ENCODE measurements at places on chromosomes 4 and X.

DNA sequence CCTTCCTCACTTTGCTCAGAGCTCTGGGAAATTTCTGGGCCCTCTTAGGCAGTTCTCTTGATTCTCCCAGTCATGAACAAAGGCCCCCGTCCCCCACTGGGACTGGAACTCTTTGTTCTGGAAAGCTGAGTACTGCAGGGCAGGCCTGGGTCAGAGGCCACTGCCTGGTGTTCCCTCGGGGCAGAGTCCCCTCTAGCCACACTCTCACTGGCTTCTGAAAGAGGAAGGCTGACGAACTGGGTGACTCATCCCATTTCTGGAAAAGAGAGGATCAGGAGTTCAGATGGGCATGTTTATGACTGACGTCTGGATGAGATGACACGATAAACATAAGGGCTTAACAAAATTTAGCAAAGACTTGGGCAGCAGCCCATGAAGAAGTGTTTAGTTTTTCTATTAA, 47.7 kb downstream of the DDX3X start:
- DNase-seq: no peak

DNA sequence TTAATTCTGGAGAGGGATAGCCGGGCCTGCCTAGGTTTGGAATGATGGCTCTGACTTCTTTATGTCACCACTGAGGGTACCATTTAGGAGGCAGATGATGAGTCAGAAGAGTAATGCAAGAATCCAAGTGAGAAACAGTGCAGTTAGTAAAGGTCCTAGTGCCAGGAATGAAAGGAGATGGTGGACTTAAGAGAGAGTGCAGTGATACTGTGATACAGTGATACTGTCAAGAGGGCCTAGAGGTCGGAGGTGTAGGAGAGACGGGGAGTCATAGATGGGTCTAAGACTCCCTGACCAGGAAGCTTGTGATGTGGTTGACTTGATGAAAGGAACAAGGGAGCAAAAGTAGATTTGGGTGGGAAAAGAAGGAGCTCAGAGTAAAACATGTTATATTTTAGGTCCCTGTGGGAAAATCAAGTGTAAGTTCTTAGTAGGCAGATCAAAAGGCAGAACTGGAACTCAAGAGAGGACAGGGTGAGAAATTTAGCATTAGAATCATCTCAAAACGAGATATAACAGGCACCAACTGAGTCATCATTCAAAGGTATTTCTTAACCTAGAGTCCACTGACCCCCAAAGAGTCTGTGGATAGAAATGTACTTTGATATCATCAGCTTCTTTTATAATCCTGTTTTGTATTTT, 85.0 kb downstream of the NFKB1 start:
- DNase-seq: no peak

DNA sequence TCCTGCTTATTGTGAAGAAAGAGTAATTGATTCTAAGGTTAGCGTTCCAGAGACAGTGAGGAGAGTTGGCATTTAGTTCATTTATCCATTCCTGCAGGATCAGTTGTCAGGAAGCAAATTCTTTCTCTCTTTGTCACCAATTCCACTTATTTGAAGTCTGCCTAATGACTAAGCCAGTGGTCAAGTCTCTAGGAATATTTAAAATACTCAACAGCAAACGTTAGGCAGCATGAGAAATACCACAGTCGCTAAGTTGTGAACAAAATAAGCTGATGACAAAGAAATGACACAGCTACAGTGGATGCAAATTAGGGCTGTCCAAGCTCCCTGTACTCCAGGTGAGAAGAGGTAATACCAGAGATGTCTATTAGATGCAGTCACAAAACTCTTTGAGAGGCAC, 6.6 kb upstream of the MAGEB17 start:
- no peak for DNase-seq

GRCh38 chrX:2462074-2462473, 38.7 kb downstream of the DHRSX start:
- no peak for DNase-seq

GRCh38 chr4:141375855-141376254, 155.2 kb downstream of the ZNF330 start:
- no peak for DNase-seq

DNA sequence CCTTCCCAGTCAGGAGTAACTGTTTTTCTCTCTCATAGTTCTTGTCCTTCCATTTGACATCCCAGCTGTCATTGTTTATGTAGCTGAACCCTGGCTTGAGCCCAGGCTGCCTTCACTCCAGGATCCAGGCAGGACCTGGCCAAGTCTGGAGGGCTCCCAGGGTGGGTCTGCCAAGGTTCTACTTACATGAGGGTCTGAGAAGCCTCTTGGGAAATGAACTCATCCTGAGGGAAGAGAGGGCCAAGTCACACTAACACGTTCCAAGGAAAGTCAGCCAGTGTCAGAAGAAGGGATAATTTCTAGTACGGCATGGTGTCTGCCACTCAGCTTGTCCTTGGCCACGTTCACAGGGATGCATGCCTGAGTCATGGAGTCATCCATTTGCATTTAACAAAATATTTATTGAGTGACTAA, 54.8 kb upstream of the SRD5A3 start:
- DNase-seq: no peak

DNA sequence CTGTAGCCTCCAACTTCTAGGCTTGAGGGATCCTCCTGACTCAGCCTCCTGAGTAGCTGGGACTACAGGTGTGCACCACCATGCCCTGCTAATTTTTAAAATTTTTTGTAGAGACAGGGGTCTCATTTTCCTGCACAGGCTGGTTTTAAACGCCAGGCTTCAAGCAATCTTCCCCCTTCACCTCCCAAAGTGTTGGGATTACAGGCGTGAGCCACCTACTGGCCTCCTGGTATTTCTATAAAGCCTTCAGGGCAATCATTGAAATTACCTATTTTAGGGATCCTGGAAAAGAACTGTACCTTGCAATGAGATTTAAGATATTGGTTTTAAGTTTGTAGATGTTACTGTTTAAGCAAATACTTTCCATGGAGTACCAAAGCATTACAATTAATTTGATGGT, 13.5 kb upstream of the PLS3 start:
- no peak for DNase-seq

DNA sequence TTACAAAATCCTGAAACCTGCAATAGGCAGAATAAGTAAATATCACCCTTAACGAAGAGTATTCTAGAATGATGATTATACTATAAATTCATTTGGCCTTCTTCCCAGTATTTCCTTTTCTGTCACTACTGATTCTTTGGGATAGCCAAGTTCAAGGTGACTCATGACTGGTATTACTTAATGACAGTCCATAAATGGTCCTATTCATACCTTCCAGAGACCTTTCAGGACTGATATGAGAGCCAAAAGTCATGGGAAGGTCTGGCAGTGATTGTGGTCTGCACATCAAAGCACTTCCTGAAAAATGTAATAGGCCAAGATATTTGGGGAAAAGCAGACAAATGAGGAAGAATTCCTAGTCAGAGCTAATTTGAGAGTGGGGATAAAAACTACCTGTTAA, 239.6 kb upstream of the FAM47A start:
- DNase-seq: no peak

DNA sequence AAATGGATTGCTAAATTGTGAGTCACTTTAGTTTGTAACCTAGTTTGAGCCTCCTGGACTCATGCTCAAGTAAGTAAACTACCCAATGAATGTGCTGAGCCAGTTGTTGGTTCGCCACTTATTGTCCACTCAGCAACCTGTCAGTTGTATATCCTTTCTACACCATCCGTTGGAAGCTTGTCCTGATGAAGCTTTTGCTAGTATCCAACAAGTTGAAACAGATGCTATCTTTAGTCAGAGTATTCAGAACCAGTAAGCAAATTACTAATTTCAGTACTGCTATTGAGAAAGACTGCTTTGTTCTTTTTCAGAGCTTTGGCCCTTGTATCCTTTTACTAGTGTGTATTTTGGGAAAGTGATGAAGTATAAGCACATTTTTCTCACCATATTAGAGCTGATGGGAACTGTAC, 4.3 kb upstream of the NAA15 start:
- DNase-seq: no peak

- no peak for DNase-seq
Observed at GRCh38 chr4:101155945-101156344, 191.4 kb downstream of the PPP3CA start.

DNA sequence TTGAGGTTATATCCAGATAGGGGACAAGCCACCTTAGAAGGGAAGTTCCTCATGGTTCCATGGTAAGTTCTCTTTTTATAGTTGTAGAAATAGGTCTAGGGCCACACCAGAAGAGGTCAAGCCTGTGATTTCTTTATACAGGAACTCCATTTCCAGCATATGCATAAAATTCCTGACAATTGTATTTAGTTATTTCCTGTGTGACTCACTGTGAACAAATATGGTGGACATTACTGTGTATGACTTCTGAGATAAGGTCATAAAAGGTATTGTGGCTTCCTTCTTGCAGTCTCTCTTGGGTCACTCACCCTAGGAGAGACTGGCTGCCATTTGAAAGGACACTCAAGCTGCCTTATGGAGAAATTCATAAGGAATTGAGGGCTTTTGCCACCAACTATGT, 2.2 kb upstream of the C4orf36 start:
- no peak for DNase-seq

DNA sequence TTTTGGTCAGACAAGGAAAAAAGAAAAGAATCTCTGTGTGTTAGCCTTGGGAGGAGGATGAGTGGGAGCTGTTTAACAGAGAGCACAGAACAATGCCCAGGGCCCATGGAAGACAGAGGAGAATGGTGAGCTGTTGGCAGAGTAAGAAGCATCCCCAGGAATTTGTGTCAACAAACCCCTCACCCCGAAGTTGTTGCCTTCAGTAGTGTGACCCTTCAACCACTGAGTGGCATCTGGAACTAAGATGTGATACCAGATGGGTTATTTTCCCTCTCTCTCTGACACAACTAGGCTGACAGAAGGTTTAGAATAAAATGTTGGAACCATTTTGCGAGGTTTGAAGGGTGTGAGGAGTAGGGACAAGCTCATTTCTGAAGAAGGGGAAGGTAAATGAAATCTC, 25.1 kb downstream of the IGSF1 start:
- DNase-seq: no peak

DNA sequence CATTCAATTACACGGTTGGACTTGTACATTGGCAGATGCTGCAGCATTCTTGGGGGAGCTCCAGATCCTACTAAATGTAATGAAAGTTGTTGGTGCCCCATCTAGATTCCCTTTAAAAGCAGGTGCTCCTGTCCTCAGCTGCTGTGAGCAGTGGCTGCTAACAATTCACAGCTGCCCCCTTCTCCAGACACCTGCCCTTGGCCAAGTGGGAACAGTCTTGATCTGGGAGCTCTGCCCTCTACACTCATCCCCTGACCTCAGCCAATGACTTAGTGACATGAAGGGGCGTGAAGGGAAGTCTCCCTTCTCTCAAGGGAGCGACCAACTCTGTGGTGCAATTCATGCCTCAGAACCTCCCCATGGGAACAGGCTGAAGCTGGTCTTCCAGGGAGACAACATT, 125.7 kb downstream of the EIF4E start:
- no peak for DNase-seq

DNA sequence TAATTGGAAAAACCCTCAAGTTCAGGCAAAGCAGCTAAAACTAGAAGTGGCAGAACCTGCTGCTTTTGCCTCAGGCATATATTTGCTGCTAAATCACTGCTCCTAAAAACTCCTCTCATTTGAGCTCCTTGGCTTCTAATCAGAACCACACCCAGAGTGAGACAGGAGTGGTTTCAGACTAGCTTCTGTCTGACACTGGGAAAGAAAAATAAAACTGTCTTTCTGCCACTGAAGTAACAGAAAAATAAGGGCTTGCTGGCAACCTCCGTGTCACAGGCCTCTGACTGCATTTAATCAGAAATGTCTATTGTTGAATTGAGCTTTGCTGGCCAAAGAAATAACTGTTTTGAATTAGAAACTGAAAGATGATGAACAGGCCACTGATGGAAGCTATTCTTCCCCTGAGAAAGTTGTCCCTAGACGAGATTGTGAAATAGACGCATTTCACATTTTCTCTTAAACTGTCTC, 52.1 kb upstream of the RAP2C start:
- no peak for DNase-seq

DNA sequence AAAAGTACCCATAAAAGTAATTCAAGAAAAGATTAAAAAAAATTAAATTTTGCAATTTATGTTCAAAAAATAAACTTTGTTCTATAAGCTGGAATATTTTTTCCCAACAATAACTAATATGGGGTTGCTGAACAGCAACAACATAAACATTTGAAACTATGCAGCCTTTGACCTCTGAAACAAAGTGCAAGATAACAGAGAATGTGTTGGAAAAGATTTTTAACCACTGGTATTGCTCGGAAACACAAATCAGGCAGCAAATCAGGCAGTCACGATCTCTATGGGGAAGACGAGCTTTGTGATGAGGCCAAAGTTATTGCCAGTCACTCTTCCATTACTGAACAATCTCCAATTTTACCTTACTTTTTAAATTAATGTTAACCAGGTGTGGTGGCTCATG, 332.1 kb downstream of the PABPC4L start:
- DNase-seq: no peak

DNA sequence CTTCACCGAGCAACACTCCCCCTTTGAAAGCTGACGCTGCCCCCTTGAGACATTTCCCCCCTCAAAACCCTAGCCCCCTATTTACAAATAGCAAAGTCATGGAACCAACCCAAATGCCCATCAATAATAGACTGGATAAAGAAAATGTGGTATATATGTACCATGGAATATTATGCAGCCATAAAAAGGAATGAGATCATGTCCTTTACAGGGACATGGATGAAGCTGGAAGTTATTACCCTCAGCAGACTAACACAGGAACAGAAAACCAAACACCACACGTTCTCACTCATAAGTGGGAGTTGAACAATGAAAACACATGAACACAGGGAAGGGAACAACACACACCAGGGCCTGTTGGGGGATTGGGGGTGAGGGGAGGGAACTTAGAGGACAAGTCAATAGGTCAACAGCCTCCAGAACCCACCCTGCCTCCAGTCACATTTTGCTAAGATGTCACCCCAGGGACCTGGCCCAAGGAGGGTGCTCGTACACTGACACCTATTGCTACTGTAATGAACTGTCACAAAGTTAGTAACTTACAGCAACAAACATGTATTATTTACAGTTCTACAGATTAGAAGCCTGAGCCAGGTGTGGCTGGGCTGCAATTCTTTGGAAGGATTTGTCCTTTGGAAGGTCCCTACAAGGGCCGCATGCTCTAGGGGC, 20.6 kb downstream of the SCD5 start:
- no peak for DNase-seq

DNA sequence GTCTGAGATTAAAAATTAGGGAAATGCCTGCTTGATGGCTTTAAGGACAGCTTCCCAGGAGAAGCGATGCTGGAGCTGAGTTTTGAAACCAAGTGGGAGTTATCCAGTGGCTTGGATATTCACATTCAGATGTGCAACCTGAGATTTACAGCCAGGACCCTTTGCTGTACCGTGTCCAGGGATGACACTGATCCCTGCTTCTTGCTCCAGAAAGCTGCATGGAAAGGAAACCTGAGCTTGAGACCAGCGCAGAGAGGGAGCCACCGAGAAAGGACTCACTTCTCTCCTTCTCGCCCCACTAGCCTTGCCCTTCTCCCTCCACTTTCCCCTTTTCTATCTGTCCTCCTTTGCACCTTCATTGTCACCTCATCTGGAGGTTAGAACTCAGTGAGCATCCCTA, 254.5 kb upstream of the PPARGC1A start:
- no peak for DNase-seq

Measured in activated CD8-positive, alpha-beta memory T cell treated with anti-CD3 and anti-CD28 coated beads for 1 hour (primary cell).